Activated T-cell treated with anti-CD3 and anti-CD28 coated beads for 1 hour (primary cell): ENCODE measurements at places on chromosomes 13 and 19.
A peak's percentile ranks its signal among the peaks of the same experiment; 100 is the strongest.

GRCh38 chr13:92721620-92722019, 505.0 kb upstream of the GPC6 start:
- DNase-seq: no peak

DNA sequence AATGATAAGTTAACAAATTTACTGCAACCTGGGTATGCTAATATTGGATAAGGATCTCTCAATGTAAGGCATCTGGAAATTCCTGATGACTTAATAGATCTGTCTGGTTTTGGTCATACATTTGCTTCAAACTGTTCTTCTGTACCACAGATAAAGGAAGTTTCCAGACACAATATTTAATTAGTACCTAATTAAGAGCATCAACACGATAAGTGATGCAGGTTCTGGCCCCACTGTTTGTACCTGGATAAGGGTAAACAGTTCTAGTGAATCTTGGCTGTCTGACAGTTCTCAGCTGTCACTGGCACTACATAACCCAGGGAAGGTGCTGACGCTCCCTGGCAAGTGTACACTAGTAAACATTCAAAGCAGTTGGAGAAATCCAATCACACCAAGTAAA, 165.6 kb downstream of the MZT1 start:
- DNase-seq: no peak

DNA sequence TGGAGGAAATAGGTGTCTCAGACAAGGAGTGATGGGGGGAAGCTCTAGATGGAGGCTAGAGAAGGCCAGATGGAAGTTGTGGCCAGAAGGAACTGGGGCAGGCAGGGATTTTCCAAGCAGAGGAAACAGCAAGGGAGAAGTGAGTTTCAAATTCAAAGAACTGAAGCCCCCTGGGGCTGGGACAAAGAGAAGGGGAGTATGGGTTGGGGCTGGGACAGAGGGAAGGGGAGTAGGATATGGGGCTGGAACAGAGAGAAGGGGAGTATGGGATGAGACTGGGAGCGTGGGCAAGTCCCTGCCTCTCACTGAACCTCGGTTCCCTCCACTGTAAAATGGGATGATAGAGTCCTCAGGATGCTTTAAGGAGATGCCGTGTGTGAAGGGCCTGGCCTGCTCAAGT, 1.9 kb upstream of the GTF2F1 start:
- no peak for DNase-seq

DNA sequence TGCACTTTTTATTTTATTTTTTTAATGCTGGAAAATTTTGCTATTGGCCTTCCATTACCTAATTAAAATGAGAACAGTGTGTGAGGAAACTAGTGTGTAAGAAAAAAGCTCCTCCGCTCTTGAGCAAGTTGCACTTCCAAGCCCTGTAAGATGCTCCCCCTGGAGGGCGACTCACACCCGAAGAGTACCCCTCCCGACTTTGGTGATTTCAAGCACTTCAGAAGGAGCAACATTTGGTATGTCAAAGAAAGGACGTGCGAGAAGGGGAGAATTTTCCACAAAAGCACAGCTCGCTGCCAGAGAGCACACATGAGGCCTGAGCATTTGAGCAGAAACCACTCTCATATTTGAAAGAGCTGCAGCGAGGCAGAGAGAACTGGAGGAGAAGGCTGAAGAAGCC, 504.4 kb downstream of the FGF9 start:
- no peak for DNase-seq

DNA sequence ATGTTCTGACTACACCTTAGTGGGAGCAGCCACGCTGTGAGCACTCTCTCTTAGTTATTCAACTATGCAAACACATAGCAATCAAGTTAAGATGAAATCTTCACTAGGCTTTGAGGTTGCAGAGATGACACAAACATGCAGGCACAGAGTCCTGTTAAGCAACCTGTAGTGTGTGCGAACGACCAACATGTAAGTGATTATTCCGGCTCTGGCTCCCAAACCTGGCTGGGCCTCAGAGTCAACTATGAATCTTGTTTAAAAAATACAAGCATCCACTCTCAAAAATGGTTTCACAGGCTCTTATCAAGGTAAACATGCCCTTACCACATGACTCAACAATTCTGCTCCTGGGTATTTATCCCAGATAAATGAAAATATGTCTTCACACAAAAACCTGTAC, 91.4 kb downstream of the IRS2 start:
- no peak for DNase-seq

- DNase-seq: no peak
Observed at GRCh38 chr13:43319617-43320444, 296.4 kb downstream of the DNAJC15 start.

DNA sequence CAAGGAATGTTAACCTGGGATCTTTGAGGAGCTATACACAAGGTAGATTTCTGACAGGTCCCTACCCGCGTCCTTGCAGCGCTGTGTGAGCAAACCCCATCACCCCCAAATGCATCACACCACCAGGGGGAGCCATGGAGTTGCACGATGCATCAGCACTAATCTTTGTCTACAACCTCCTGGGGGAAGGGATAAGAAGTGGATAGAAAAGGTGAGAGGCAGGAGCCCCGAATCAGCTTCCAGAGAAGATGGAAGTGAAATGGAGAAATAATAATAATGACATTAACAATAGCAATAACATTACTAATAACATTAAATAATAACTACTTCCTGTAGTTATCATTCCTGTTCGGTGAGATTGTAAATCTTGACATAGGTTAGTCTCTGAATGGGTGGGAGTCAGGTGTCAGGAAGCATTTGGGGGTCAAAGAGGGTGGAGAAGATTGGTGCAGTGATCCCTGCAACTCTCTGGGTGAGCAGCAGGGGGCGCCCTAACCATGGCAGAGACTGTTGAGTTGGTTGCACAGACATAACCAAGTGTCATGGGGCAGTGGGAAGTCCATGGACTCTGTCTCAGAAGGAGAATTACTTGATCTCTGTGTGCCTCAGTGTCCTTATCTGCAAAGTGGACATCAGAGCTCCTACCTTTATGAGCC, 16.5 kb downstream of the SIGLEC7 start:
- peak; percentile 74 for DNase-seq

GRCh38 chr13:29500386-29500785, 95.1 kb downstream of the SLC7A1 start:
- no peak for DNase-seq

- DNase-seq: no peak
Observed at GRCh38 chr19:4232614-4233281, 3.4 kb downstream of the EBI3 start.

- DNase-seq: no peak
Observed at GRCh38 chr13:66842766-66843165, 387.4 kb downstream of the PCDH9 start.

- no peak for DNase-seq
Observed at GRCh38 chr13:22848539-22849052, 332.2 kb upstream of the SGCG start.

GRCh38 chr13:76822698-76823267, 63.4 kb downstream of the KCTD12 start:
- no peak for DNase-seq

DNA sequence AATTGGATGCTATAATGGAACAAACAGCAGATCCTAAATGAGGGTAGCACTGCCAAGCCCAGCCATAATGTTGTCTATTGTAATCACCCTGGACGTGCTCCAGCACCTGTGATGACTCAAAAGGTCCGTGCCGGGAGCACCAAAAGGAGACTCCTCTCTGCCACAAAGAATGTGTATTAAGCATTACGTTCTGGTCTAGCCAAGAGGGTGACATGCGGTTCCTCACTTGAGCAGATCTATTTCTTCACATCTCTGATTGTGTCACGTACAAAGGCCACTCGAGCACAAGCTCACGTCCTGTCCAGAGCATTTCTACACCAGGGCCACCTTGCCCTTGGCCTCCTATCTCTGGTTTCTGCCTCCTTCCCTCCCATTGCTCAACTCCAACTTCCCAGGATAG, 219.9 kb upstream of the IRS2 start:
- no peak for DNase-seq

GRCh38 chr13:77386880-77387606, 60.1 kb upstream of the MYCBP2 start:
- DNase-seq: no peak

GRCh38 chr13:33353210-33353609, 67.7 kb upstream of the STARD13 start:
- no peak for DNase-seq

- DNase-seq: no peak
Observed at GRCh38 chr19:27901078-27901477, 1311.9 kb downstream of the UQCRFS1 start.

GRCh38 chr19:30855442-30855841, 483.3 kb downstream of the ZNF536 start:
- DNase-seq: no peak

- DNase-seq: no peak
Observed at GRCh38 chr19:459724-460511, 915 bp downstream of the SHC2 start.

DNA sequence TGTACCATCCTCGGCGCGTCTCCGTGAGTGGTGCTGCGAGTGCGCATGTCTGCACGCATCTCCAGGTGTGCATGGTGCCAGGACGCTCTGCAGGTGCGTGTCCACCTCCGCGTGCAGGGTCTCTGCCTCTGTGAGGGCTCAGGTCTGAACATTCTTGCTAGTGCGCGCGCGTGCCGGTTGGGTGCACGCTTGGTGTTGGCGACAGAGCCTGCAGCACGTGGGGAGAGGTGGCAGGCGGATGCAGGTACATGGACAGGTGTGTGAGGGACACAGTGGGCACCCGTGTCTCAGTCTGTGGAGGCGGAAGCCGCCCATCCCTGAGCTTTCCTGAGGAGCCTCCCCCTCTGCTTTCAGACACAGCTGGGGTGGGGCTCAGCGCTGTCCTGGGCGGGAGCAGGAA, 4.9 kb upstream of the OR10H2 start:
- DNase-seq: no peak

- DNase-seq: no peak
Observed at GRCh38 chr13:78198419-78198818, 279.8 kb upstream of the EDNRB start.

DNA sequence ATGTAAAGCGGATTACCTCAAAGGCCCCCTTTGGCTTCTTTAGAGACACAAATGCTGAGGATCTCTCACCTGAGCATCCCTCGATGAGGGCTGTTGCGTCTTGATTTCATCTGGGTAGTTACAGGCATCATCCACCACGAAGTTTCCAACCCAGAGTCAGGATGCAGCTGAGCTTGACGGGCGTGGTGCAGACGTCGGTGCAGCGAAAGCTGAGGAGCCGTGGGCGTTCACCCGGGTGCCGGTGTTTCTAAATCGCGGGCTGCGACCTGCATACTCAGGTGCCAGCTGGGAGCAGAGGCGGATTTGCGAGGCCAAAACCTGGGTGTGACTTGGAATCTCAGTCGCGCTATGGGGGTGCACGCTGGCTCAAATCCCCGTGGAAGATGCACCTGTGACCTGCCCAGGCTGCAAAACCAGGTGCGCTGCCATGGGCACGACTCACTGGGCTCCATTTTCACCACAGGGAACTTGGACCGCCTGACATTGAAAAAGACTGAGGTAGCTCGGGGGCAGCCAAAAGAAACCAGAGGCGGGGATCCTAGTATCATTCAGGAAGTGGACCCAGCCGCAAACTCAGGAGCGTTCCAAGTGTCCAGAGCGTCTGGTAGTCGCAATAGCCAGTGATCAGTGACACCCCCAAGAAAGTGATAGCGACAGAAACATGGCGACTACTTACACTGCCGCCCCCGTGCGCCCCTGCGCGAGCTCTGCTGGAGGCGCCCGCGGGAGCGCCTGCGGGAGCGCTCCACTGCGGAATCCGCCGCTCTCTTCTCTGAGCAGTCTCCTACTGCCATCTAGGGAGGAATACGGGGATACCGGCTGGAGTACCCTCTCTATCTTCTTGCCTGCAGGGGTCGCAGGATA, 36.4 kb upstream of the IGFL4 start:
- no peak for DNase-seq

DNA sequence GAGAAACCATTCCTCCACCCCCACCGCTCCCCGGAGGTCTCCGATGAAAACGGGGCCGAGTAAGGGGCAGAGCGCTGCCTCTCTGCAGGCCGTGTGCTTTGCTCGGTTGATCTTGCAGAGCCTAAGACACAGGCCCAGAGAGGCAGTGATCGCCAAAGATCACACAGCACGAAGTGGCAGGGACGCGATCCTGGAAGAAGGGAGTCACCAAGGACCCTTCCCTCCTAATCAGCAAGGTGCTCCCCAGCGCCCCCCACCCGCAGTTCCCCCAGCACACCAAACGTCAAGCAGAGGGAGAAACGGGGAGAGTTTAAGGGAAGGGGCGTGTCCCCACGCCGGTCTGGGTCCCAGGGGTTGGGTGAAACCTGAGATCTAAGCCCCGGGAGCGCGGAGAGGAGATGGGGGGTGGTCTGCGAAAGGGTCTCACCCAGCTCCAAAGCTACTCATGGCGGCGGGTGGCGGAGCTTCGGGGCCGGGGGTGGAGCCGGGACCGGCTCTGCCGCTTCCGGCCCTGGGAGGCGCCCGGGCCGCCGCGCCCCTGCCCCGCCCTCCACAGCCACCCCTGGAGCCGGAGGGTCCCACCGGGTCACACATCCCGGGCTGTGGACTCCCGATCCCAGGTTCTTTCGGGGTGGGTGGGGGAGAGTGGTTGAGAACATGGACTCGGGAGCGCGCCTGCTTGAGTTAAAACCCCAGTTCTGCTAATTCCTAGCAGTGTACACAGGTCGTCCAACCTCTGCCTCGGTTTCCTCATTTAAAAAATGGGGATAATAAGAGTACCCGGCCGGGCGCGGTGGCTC, at the start of gene EML2:
EML2 (minus strand) TSS at position 468 of the 800 bp plus-strand sequence; CDS start at position 447, 21 bp downstream.
- peak; percentile 42 for DNase-seq

GRCh38 chr19:46381346-46381745, 32.0 kb downstream of the CCDC8 start:
- DNase-seq: no peak

DNA sequence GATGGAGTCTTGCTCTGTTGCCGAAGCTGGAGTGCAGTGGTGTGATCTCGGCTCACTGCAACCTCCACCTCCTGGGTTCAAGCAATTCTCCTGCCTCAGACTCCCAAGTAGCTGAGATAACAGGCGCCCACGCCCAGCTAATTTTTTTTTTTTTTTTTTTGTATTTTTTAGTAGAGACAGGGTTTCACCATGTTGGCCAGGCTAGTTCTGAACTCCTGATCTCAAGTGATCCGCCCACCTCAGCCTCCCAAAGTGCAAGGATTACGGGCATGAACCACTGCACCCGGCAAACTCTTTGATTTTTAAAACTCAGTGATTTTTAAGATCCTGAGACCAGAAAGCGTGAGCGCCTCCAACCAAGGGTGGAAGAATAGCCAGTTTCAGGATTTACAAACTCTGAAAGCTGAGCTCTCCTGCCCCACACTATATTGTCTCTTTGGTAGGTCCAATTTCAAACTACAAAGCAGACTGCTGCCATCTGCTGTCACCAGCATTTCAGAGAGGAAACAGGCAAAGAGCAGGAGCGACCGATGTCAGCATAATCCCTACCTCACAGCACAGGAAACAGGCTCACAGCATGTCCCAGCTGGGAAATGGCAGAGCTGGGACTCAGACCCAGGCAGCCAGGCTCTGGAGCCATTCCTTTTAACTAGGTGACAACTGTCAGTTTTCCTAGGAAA, 9.2 kb downstream of the NOSIP start:
- DNase-seq: no peak

GRCh38 chr19:38143847-38144246, 80.2 kb downstream of the DPF1 start:
- DNase-seq: no peak
